ENCODE measurements at places on chromosomes 12 and 14.
A peak's percentile ranks its signal among the peaks of the same experiment; 100 is the strongest.

GRCh38 chr12:119179335-119180021 is 747 bp downstream of the HSPB8 start:
- DNase-seq, result no peak

GRCh38 chr14:42057111-42057510 is 450.4 kb downstream of the LRFN5 start:
- no peak for DNase-seq

DNA sequence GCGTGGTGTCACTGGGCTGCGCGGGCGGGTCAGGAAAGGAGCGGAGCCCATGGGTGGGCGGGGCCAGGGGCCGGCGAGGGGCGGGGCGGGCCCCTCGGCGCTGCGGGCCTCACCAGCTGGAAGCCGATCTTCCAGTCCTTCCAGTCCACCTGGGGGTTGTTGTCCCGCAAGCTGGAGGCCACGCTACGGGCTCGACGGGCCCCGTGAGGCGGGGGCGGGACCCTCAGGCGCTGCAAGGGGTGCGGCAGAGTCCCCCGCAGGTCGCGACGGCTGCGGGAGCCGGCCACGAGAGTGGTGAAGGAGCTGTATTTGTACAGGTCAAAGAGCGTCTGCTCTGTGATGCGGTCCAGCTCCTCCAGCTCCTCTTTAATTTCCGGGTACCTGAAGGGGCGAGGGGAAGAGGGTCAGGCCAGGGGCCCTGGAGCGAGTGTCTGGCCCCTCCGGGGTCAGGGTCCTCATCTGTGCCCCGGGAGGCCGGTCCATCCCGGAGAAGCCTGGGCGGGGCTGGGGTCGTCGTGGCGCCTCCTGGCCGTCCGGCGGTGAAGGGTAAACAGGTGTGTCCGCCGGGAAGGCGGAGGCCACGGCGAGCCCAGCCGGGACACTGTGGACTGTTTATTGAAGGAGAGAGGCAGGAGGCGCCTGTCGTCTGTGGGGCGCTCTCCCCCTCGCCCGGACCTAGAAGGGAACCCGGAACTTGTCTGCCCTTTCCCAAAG is 11.9 kb downstream of the SCNN1A start:
- DNase-seq, result peak; percentile 46

- DNase-seq, result no peak
Measured at GRCh38 chr14:22174412-22175277, 414.4 kb downstream of the DAD1 start.

DNA sequence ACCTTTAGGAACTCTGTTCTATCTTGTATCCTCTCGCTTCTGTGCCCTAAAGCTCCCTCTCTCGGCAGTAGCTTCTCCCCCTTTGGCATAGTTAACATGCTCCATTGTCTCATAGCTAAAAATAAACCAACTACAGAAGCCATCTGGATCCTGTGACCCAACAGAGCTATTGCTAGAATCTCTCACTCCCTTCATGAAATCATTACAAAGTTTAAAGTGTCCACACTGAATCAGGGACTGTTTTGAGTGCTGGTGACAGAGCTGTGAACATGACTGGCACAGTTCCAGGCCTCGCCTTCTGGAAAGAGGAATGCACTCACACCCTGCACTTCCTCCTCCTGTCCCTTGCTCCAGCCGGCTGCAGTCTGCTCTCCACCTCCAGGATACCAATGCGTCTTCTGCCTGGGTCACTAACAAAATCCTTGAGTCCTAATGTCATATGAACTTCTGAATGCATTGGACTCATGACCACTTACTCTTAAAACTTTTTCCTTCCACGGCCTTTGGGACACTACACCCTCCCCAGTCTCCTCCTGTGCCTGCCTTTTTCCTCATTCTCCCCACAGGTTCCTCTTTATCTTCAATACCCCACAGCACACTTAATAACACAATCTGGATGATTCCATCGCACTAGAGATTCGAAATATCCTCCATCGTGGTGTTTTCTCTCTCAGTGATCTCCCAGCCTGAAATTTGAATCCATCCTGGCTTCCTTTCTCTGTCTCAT is 13.2 kb downstream of the PLBD1 start:
- DNase-seq, result peak; percentile 69

DNA sequence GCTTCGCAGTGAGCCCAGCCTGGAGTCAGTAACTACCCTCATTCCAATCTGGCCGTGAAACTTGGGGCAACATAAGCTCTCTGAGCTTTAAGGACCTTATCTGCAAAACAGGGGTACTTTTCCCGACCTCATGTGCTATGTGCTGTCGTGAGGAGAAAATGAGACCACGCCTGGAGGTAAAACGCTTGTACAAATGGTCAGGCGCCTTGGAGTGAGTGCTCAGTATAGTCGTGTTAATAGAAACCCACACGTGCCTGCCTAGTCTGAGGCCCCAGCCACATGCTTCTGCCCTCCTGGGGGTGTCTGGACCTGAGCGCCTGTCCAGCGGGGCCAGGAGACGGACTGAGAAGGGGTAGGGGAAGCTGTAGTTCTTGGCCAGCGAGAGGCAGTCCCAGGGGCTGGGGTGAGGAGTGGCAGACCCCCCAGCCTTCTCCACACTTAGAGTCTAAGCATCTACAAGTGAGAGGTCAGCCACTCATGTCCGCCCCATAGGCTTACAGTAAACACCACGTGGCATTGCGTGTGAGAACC is 4.9 kb downstream of the AQP5 start:
- DNase-seq, result no peak

DNA sequence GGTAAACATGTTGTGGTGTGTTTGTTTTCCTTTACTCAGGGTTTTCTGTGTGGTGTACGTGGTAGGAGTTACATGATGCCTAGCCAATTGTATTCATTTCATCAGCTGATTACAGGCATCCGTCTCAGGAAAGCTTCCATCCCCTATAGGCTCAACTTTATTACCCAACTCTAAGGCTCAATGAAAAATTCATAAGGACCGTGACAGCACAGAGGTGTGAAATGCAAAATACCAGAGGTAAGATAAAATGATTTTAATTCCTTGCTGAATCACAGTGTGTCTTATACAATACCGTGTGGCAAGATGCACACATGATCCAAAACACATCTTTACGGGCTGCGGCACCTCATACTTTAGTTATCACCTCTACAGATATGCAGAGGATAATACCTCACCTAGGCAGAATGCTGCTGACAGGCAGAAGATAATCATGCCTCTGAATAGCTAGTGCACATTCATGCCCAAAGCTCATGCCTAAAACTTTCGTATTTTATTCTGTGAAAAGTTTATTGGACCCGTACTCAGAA is 87.2 kb upstream of the DIO2 start:
- DNase-seq, result no peak
